Hindlimb muscle (tissue), 1 donor: ENCODE measurements at places on chromosomes 13 and 19. TPM values are rescaled to one million over a fixed set of nuclear protein-coding genes. Genes with fewer than 3 reads are reported as not detected.

SULT2B1 gene
- 0.32 TPM for polyA plus RNA-seq

TMPRSS9 gene
- 0.67 TPM for polyA plus RNA-seq

CALR3 gene
- not detected for polyA plus RNA-seq

ZNF20 gene
- 2.7 TPM for polyA plus RNA-seq

- no peak for DNase-seq
Measured at GRCh38 chr13:90618133-90618532, 729.4 kb upstream of the MIR17HG start.

DNA sequence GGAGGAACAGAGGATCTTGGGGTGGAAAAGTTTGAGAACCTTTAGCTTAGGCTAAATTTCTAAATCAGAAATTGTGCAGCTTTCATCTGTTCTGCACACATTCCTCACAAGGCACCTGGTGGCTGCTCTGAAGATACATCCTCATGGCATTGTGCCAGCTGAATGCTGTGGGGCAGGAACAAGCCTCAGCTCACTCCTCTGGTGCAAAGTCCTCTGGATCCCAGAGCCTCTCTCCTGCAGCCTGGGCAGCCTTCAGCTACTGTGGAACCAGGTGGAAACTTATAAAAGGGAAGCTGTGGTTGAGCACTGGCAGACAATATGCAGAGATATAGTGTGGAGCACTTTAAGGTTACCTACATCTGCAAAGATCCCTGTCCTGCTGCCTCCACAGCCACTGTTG is 72.3 kb downstream of the KCTD12 start:
- no peak for DNase-seq

DNA sequence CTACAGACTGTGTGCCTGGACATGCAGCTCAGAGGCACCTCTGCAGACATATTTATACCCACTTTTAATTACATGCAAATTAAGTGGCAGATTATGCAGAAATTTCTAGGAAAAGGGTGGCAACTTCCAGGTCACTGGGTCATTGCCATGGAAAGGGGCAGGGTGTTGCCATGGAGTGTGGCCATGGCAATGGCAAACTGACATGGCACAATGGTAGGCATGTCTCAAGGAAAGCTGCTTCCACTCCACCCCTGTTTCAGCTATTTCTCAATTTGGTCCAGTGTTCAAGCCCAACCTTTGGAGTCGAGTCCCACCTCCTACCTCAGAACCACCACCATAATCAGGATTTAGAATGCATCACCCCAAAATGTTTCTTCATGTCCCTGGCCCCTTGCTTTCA is 170.7 kb upstream of the TSHZ3 start:
- no peak for DNase-seq

GRCh38 chr13:74070065-74070464 is 64.1 kb downstream of the KLF12 start:
- DNase-seq = no peak

DNA sequence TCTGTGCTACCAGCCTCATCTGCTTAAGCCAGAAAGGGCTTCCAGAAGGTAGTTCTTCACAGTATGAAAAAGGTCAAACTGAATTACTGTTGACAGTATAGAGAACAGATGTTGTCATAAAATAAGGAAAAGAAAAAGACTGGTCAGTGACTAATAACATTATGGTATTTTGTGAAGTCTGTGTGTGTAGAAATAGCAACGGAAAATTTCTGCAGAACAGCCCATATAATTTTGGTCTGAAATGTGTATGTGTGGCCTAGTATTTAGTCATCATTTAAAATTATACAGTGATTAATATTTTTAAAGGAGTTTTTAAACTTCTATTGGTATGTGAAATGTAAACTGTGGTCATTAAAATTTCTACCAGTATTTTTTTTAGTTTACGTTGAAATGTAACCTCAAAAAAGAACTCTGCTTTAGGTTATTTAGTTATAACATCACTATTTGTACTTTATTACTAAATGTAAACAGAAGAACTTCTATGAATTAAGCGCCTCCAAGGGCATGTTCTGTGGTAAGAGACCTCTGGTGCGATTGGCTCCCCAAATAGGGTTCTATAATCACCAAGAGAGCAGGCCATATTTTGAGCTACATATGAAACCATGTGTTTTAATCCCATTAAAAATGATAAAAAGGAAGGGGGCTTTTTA is 3.3 kb upstream of the GPR183 start:
- DNase-seq = no peak
